ENCODE measurements at places on chromosomes 3 and 15.

DNA sequence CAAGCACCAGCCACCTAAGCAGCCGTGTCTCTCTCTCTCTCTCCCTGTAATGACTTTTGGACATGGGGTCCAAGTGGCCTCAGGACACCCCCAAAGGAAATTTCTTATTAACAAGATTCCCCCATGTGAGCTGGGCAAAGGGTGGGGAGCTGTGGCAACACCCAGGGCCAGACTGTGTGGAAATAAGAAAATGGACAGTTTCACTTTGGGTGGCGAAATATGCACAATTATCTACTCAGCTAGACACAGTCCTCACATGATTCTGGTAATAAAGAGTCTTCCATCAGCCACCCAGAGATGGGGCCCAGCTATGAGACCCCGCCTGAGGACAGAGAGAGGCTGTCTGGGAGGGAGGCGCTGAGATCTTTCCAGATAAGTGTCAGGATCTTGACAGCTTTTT, 96.8 kb upstream of the TPM1 start:
- no peak for DNase-seq

GRCh38 chr15:39512643-39513042, 68.2 kb upstream of the THBS1 start:
- no peak for DNase-seq

DNA sequence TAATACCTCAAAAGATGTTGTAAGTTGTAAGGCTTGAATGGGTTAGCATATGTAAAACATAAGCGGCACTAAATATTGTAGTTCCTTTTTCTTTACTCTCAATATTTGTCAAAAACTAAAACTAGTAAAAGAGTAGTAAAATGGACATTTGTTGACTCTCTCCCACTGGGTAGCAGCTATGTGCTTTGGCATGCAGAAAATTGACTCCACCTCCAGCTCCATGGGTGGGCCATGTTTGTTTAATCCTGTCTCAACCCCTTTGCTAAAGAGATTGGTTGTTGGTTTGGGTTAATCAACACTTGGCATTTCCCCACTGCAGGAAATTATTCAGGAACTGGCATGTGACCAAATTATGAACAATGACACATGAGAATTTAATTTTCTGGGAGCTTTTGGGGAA, 114.8 kb downstream of the EOMES start:
- no peak for DNase-seq

- peak; percentile 57 for DNase-seq
These were observed 96.5 kb downstream of the FSIP1 start for GRCh38 chr15:39685999-39686613.

DNA sequence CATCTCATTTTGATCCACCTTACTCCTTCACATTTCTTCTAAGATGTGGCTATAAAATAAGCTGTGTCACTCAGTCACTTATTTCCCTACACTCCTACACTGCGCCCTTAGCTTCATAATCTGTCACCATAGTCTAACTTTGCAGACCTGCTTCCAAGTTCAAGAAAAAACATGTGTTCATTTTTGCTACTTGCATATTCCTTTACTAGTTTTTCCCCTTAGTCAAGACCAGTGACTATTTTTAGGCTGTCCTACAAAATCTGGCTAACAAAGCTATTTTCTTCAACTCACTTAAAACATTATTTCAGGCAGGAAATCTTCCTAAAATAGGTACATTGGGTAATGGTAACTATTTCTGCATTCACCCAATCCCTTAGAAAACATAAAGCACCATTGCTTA, 272.5 kb downstream of the TBC1D5 start:
- DNase-seq: no peak

DNA sequence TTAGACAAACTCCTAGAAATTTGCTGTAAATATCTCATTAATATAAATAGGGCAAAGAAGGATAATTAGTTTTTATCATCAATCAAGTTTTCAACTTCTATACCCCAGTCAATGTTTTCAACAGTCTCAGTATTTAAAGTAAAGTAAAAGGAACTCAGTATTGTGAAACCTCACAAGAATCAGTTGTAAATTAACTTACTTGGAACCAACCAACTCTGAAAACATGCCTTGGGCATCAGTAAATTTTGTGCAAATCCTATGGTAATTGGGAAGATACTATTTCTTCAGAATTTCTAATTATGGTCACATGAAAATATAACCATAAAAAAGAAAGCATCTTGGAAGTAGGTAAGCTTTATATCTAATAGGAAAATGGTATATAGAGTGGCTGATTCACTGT, 1139.0 kb downstream of the TUSC7 start:
- DNase-seq: no peak

- no peak for DNase-seq
These were observed 7.1 kb downstream of the COL8A1 start for GRCh38 chr3:99645277-99646106.
